Esophagus muscularis mucosa (tissue), 4 donors: ENCODE measurements at places on chromosomes 6 and 20. TPM values are rescaled to one million over a fixed set of nuclear protein-coding genes. Genes with fewer than 3 reads are reported as not detected.

DNA sequence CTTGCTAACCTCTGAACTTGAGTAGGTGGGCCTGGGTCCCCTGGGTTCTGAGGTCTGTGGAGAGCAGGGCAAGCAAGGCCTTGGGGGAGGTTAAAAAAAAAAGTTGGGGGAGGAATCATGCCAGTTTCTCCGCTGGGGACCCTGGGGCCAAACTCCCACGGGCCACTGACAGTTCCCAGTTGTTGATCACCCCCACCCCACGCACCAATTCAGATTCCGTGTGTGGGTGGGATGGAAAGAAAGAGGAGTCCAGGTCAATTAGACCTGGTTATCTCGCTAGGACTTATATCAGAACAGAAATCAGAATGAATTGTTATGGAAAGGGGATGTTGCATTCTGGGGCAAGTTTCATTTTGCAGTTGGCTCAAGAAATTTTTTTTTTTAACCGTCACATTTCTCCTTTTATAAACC, 46.7 kb upstream of the SUPT3H start:
- no peak for DNase-seq

- DNase-seq, result no peak
Observed at GRCh38 chr20:6765469-6766058, 1.9 kb upstream of the BMP2 start.

- no peak for DNase-seq
Observed at GRCh38 chr6:149779644-149779963, 30.1 kb downstream of the PCMT1 start.

DNA sequence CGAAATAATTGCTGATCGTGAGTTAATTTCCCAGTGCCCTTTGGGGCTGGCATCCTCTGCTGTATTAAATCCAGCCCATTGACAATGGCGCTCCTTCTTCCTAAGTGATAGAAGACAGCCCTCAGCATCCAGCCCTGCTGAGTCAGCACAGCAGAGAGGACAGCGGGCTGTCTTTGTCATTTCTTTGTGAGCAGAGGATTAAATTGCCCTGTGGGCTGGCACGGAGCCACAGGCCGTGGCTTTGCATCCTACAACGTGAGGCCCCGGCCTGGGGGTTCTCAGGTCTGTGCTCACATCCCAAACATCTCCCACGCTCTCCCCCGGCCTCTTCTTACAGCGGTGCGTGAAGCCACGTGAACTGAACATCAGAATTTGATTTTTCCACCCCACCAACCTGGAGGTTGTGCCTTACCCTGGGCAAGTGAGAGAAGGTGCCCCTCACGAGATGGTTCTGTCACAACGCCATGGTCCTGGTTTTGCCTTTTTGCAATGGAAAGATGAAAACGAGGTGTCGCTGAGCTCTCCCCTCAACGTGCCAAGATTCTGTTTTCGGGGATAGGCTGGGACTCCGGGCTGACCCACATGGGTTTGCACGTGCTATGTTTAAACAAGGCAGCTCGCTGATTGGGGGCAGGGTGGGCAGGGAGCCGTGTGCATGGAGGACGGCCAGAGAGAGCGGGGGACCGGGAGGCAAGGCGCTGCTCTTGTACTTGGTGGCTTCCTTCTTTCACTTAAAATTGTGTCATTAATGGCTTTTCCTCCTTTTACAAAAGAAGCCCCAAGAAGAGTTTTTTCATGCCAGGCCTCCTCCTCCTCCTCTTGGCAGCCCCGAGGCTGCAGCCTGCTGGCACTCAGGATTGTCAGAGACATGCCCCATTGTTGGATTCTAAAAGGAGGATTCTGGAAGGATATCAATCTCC, 19.5 kb downstream of the CDH4 start:
- no peak for DNase-seq

GRCh38 chr20:39588148-39588757, 626.1 kb downstream of the DHX35 start:
- DNase-seq, result no peak

GRCh38 chr6:149318581-149319286, 1.2 kb downstream of the TAB2 start:
- no peak for DNase-seq

DNA sequence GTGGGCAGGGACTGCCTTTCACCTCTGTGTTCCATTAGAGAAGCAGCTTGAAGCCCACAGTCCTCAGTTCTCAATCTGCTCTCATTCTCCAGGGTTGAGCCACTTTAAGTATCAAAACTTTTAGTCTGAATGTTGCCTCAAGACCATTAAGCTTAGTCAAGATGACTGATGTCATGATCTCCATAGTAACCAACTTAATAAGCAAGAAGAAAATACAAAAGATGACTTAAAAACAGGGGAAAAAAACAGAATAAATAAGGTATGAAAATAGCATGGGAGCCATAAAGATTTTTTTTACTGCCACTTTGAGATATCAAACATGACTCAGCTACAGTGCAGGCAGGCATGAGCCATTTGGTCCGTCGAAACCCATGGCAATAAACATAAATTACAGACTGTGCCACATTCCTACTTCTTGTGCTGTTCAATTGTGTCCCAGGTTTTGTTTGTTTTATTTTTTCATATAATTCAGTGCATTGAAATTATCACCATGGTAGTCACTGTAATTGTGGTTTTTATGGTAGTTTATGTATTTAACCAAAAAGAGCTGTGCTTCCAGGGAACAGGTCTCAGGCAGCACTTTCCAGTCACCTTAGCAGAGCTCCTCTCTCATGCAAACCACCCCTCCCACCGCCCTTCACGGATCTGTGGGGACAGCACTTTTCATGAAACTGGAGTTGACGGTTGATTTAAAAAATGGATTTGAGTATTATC, 156.5 kb upstream of the INSM1 start:
- no peak for DNase-seq

DNA sequence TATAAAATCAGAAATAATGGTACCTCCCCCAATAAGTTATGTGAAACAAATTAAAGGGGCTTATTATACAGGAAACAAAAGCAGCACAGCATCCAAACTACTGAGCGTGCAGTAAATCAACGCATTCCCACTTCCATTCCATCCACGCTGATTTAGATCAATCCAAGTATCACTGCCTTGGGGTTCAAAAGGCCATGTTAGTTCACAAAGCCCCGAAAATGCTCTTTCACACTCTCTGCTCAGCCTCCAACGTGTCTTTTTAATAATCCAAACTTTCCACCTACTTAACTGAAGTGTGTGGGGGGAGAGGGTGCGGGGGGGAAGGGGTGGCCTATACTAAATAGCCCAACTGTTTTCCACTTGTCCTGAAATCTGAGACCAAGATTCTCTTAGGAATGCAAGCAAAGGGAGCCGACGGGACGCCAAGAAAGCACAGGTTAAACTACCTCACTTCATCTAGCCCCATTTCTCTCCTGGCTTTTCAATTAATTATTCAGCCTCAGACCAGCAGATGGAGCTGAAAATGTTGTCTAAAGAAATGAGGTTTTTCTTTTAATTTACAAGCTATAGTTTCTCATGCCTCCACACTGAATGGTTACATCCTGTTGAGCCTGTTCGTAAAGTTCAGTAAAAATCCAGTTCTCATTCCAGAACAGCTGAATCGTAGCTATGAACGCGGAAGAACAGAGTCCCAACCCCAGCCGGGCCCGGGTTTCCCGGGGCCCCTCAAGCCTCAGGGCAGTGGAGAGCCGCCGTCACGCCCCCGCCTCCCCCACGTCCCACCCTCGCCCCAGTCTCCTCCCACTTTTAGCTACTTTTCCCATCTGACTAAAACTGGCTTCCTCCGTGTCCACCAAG, 1.0 kb upstream of the NXT1 start:
- peak; percentile 97 for DNase-seq

GRCh38 chr6:43393602-43394001, 24.2 kb upstream of the ZNF318 start:
- no peak for DNase-seq

- DNase-seq, result no peak
Observed at GRCh38 chr6:134517868-134518267, 200.0 kb upstream of the SGK1 start.

DNA sequence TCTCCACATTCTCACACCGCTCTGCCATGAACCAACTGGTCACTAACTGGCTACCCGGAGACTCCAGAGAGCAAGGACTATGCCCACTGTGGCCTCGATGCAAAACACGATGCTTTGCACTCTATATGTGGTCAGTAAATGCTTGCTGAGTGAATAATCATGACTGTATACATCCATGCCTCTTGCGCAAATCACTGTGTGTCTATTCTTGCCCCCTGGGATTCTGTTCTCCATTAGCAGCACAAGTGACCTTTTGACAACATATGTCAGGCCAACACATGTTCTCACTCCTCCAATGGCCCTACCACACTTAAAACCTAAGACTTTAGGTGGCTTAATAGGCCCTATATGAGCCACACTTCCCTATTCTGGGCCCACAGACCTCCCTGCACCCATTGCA, 16.9 kb downstream of the KIF16B start:
- DNase-seq, result no peak

- DNase-seq, result no peak
Observed at GRCh38 chr6:168620578-168620977, 179.6 kb downstream of the SMOC2 start.

DNA sequence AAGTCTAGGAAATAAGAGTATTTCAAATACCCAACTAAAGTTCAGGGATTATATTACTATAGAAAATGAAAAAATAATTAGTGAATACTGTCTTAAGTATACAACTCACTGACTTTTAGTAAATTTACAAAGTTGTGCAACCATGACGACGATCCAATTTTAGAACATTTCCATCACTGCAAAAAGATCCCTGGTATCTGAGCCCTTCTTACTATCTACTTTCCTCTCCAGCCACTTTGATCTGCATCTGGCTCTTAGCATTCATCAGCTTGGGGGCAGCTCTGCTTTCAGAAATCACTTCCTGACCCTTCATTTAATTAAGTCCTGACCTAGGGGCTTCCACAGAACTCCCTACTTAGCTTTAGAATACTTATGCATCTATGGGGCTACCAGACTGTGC, 38.2 kb upstream of the RBL1 start:
- DNase-seq, result no peak

DNA sequence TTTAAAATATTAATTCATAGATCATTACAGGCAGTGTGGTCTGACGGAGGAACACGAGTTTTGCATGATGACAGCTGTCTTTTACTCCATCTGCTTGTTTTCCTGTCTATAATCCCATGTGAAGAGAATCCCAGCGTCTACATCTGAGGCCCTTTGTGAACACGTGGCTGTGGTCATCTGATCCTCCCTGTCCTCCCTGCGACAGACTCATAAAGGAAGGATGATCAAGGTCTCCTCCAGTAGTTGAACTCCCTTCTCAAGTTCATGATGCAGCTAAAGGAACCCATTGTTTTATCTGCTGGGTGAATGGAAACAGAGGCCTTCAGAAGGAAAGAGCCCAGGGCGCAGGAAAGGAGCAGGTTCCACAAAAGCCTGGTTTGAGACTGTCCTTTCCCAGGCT, 435.8 kb upstream of the JARID2 start:
- no peak for DNase-seq

- no peak for DNase-seq
Observed at GRCh38 chr6:51565472-51565871, 521.9 kb downstream of the PKHD1 start.

DNA sequence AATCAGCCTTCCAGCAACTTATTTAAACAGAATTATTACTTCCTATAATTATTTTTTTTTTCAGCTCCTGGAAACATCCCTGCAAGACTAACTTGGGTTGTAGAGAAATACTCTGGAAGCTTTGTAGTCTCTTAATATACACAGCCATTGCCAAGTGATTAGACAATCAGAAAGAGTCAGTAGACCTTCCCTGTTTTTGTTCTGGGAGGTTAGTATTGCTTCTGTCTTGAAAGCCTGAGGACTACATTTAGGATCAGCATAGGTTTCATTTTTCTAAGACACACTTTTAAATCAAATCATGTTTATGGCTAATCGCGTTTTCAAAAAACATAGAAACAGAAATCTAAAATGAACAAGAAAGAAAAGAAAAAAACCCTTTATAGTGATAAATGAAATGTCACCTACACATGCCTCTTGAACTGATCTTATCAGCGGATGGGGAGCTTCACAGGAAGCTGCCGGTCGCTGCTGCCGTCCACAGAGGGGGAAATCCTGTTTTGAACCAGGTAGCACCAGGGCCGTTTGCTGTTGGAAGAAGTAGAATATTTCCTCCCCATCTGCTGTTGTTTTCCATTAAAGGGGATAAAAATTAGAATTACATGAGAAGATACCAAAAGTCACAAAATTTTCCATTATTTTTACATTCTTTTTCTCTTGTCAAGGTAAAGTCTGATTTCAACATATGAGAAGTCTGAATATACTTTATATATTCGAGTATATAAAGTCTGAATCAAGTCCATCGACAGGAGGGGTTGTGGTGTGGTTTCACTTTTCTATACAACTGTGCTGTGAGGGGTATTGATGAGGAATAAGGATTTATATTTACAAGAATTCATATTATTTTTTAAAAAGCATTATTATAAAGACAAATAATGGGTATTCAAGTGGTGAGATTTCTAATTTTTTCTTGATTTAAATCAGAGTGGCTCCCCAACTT, 94.6 kb downstream of the ARMC2 start:
- DNase-seq, result peak; percentile 47

GRCh38 chr6:21885111-21885510, 291.6 kb downstream of the SOX4 start:
- DNase-seq, result no peak

Gene CTSA
- 70.2 TPM for total RNA-seq

Gene HLA-F
- 36.1 TPM for total RNA-seq

Gene SMOC2
- total RNA-seq, result 130 TPM

Gene GLP1R
- not detected for total RNA-seq

Gene CNBD2
- 5.1 TPM for total RNA-seq

Gene NKX2-4
- total RNA-seq, result not detected

Gene BCLAF1
- 69.8 TPM for total RNA-seq

Gene OR2J3
- total RNA-seq, result not detected

Gene RUNX2
- 1.5 TPM for total RNA-seq

Gene ENPP3
- 0.42 TPM for total RNA-seq
